ENCODE measurements at places on chromosomes 12 and 14. TPM values are rescaled to one million over a fixed set of nuclear protein-coding genes. Genes with fewer than 3 reads are reported as not detected.

DNA sequence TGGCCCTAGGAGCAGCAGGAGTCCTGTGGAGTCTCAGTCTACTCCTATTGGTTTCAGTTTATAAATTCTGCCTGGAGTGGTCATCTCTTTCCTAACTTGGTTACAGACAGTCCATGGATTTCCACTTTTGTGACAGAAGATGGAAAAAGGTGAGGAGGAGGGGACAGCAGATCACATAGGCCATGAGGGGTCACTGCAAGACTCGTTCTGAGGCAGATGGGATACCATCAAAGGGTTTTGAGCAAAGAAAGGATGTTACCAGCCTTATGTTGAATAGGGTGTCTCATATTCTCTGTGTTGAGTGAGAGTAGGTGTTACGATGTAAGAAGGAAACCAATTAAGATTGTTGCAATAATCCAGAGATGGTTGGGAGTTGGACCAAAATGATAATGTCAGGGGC lies 15.3 kb downstream of the PDE3A start:
- no peak for DNase-seq

DNA sequence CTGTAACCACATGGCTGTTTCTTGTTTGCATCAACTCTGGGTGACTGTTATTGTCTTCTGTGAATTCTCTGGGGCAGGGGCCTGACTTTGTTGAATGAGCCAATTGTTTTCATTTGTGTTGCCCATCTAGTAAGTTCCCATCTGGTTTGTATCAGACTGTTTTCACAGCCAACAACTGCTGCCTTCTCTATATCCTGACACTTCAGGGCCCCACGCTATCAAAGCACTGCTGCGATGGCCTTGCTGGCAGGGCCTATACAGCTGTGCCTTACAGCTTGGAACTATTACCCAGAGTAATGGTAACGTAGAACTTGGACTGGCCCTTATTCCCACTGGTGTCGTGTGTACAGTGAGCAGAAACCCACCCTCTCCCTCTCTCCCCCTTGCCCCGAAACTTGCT lies 104.3 kb upstream of the DACT1 start:
- peak; percentile 10 for DNase-seq

DNA sequence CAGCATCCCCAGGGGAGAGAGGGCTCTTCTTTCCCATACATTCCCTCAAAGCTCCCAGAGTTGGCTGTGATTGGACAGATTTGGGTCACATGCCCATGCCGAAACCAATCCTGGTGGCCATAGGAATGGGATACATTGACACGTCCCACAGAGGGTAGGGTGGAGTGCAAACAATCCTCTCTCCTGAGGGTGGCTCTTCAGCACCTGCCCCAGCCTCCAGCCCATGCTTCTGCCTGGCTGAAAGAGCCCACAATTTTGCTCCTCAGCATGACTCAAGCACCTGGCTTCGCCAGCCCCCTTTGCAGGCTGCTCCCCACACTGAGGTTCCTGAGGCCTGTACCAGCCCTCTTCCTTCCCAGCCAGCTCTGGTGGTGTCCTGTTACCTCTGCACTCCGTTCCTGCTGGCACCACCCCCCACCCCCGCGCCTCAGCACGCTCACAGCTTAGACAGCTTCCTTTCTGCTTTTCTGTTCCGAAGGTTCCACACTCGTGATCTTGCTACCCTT lies 71.7 kb downstream of the CCDC92 start:
- no peak for DNase-seq

GRCh38 chr14:95699412-95699811 lies 13.2 kb downstream of the TCL1B start:
- no peak for DNase-seq

The CCDC196 gene
- not detected for polyA plus RNA-seq

The ANG gene
- 5.4 TPM for polyA plus RNA-seq

DNA sequence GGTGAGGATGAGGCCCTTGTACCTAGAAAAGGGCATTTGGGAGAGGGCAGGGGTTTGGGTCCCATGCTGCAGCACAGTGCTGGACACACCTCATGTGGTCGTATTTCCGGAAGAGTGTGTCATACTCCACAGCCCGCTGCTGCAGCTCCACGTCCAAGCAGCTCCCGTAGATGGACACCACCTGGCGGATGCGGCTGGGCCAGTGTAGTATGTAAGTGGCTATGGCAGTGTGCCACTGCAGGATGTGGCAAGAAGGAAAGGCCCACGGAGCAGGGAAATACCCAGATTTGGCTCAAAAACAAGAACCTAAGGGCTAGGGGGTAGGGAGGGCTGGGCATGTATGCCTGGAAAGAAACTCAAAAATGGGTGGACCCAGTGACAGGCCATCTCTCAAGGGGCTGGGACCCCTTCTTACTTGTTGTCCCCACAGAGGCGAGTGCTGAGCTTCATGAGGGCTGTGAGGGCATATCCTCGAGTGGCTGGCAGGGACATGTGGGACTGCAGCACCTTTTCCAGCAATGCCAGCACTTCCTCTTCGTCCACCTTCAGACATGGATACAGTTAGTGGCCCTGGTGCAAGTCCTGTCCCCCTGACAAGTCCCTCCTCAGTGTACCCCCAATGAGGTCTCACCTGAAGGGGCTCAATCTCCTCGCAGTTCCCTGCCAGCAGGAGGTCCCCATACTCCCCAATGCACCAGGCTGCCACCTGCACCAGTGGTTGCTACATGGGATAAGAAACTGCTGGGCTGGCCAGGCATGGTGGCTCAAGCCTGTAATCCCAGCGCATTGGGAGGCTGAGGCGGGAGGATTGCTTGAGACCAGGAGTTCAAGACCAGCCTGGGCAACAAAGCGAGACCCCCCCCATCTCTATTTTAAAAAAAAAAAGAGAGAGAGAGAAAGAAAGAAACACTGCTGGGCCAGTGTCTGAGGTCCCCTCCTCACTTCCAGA lies 5.4 kb downstream of the AP1G2 start:
- no peak for DNase-seq

The ARHGEF25 gene
- polyA plus RNA-seq, result 49.2 TPM

- no peak for DNase-seq
Observed at GRCh38 chr14:22955702-22956569, 954 bp downstream of the HAUS4 start.

DNA sequence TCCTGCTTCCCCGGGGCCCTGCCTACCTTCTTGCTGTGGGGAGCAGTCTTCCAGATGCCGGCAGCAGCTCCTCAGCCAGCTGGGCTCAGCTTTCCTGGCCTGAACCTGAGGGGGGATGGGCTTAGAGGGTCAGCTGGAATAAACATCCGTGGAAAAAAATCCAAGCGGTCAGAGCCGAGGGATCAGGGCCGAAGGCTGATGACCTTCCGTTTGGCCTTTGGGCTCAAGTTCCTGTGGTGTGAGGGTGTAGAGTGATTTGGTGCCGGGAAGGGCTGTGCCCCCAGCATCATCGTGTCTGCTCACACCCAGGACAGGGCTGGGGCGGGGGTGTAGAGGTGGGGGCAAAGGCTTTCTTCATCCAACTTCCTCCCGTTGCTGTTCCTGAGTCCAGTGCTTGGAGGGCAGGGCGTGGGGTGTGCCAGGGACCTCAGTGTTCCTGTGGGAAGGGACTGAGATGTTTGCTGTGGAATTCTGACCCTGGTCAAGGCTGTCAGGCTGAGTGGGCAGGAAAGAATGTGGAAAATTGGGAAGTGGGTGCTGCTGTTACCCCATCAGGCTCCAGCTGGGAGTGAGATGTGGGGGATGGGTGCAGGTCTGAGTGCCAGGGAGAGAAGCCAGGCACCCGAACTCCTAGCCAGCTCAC lies 2.6 kb downstream of the SMIM41 start:
- DNase-seq, result peak; percentile 80

The COX8C gene
- polyA plus RNA-seq, result not detected

The TMEM132D gene
- not detected for polyA plus RNA-seq

- no peak for DNase-seq
Observed at GRCh38 chr14:72942934-72943333, 16.7 kb downstream of the DCAF4 start.

DNA sequence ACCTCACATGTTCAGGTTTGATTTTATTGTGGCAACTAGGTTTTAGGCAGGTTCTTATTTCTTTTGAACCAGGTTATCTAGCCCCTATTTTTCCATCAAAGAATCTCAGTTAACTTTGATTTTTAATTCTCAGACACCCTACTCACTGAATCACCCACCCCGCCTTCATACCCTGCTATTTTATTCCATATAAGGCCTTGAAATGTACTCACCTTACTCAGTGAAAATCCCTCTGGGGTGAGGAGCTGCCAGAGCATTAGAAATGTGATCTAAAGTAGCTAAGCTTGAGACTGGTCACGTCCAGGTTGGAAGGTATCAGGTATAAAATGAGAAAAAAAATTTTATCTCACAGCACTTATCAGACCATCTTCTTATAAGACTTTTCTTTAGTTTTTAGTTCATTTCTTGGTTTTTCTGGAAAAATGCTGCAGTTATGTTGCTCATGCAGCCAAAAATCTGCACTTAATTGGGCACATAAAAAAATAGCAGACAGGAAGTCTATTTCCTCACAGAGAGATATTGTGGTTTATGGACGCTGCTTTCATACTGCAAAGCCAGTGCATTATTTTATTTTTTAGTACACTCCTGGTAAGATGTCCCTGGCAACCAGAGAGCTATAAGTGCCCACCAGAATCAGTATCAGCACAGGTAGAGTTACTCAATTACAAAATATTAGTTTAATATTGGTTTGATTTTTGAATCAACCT lies 101.5 kb upstream of the CCDC91 start:
- no peak for DNase-seq

The AQP6 gene
- 0.15 TPM for polyA plus RNA-seq

- no peak for DNase-seq
Observed at GRCh38 chr12:103569278-103569677, 17.8 kb upstream of the STAB2 start.

DNA sequence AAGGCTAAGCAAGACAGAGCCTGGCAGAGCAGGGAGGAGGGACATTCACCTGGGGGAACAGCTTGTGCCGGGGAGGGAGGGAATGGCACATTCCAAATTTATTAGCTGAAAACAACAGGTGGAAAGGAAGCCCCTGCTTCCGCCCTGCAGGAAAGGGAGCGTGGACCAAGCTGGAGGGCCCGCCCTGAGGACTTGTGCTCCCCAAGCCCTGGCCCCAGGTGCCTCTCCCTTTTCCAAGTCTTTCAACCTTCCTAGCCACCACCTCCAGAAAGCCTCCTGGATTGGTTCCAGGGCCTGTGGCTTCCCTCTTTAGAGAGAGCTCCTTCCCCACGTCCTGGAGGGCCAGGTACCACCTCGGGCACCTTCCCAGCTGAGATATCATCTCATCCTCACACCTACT lies 2.7 kb downstream of the DEGS2 start:
- peak; percentile 3 for DNase-seq

The PIWIL1 gene
- not detected for polyA plus RNA-seq

GRCh38 chr14:53655080-53655785 lies 301.4 kb downstream of the BMP4 start:
- DNase-seq, result no peak

DNA sequence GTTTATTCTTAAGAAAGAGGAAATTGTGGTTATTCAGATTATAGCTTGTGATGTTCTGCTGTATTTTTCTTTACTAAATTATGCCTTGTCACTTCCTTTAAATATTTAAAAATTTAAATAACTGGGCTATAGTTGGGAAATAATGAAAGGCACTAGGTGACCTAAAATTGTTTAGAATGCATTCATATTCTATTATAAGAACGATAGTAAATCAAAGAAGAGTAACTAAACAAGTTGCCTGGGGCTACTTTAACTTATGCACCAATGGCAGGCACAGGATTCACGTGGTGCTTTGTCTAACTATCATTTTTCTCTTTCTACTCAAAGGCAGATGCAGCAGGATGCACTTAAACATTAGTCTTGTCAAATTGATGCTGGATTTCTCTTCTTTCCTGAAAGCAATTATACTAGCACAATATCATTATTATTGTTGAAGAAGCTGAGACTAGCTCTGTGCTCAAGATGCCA lies 190.7 kb upstream of the PPFIA2 start:
- no peak for DNase-seq

The SLC35F4 gene
- not detected for polyA plus RNA-seq

DNA sequence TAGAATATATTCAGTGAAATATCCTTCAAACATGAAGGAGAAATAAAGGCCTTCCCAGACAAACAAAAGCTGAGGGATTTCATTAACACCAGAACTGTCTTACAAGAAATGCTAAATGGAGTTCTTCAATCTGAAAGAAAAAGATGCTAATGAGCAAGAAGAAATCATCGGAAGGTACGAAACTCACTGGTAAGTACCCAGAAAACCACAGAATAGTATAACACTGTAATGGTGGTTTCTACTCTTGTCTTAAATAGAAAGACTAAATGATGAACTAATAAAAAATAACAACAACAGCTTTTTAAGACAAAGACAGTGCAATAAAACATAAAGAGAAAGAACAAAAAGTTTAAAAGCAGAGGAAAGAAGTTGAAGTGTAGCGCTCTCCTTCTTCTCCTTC lies 18.7 kb upstream of the RNF212B start:
- no peak for DNase-seq

The RND1 gene
- 1.2 TPM for polyA plus RNA-seq

The ACTN1 gene
- polyA plus RNA-seq, result 67.2 TPM

Data from heart right ventricle (tissue), 16 donors.